H4 (cell line): ENCODE measurements at places on chromosomes 5 and 9. TPM values are rescaled to one million over a fixed set of nuclear protein-coding genes. Genes with fewer than 3 reads are reported as not detected.

The ERCC8 gene
- total RNA-seq = 37.2 and 44.9 TPM in 2 replicates

The NSG2 gene
- total RNA-seq = not detected in 2 replicates

The SLC36A3 gene
- not detected in 2 replicates for total RNA-seq

The FAXDC2 gene
- total RNA-seq = 0.81 and 3.2 TPM in 2 replicates

The TAF11L5 gene
- total RNA-seq = not detected in 2 replicates
